Dermis microvascular lymphatic vessel endothelial cell (primary cell): ENCODE measurements at places on chromosomes 13 and 19. TPM values are rescaled to one million over a fixed set of nuclear protein-coding genes. Genes with fewer than 3 reads are reported as not detected.
A peak's percentile ranks its signal among the peaks of the same experiment; 100 is the strongest.

DNA sequence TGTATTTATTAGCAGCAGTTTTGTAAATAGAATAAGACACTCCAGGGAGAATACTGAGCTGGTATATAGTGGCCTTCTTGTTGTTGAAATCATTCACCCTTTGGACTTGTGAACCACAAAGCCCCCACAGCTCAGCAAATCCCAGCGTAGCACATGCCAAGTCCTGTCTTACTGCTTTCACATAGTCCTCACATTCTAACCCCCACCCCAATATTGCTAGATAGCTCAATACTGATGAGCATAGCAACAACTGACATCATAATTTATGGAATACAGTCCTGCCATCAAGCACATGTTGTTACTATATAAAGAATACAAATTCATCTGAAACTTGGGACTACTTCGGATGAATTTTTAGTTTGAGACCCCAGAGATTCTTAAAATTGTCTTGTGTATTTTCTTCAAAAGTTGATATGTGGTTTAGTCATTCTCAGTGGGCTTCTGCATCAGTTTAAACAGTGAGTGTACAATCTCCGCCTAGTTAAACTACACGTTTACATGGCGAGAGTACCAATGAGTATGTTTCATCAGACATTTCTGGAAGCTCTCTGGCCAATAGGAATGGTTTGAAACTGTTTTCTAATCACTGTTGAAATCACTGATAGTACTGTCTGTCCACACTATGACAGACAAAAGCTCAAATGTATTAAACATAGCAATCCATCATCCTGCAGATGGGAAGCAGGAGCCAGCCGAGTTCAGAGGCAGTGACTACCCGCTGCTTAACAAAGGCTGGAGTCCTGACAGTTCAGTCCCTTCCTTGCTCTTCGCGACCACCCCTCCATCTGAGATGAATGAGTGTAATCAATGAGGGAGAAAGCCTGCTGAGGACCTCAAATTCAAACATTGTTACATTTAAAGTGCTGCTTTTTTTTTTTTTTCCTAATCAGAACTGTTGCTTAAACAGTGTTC is 15.2 kb downstream of the DACH1 start:
- DNase-seq = no peak

APOC1 gene
- 0.63 and 1.8 TPM in 2 replicates for total RNA-seq

GRCh38 chr13:106088085-106088484 is 447.4 kb downstream of the EFNB2 start:
- DNase-seq = peak; percentile 17

GRCh38 chr13:77986713-77987112 is 68.1 kb upstream of the EDNRB start:
- DNase-seq = no peak

DNA sequence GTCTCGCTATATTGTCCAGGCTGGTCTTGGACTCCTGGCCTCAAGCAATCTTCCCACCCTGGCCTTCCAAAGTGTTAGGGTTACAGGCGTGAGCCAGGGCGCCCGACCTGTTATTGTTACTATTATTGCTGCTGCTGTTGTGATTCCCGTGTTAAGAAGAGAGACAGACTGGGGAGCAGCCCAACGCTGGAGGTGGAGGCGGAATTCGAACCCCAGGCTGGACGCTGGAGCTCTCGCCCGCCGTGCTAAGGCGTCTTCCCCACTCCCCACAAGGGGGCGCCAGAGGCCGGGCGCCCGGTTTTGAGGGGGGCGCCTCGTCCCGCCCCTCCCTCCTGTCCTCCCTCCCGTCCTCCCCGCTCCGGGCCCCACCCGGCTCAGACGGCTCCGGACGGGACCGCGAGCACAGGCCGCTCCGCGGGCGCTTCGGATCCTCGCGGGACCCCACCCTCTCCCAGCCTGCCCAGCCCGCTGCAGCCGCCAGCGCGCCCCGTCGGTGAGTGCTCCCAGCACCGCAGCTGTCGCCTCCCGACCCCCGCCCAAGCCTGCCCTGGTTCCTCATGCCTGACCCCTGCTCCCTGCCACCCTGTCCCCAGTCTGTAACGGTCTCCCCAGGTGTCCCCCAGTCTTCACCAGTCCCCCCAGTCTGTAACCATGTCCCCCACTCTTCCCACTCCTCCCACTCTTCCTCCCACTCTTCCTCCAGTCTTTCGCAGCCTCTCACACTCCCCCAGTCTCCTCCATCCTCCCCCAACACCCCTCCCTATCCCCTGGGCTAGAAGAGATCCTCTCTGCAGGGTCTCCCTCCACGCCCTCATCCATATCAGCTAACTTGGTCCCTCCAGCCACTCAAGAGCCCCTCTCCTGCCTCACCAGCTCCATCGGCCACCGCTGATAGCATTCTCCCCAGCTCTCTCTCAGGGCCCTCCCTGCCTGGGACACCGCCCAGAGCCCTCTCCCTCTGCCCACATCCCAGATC is at the start of gene EHD2:
Gene EHD2, plus strand, starts transcription at position 377 of the 976 bp plus-strand sequence. CDS start 3,191 bp downstream, outside the sequence.
- DNase-seq = peak; percentile 43

KCNN1 gene
- under 0.01 and 0.25 TPM in 2 replicates for total RNA-seq

DNA sequence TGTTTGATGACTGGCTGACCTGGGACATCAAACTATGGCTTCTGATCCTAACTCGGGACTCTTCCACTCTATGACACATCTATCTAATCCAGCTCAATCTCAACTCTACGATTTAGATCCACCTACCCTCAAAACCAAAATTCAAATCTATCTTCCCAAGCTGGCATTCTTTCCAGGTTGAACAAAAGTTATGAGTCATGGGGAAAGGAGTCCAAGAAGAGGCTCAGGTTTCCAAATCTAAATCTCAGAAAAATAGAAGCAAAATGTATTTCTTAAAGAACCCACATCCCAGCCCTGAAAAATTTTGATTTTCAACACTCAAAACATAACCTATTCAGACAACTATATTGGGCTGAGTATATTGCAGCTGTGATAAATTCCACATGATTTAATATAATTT is 143.9 kb upstream of the IPO5 start:
- no peak for DNase-seq
